ENCODE measurements at places on chromosomes 12 and 14. TPM values are rescaled to one million over a fixed set of nuclear protein-coding genes. Genes with fewer than 3 reads are reported as not detected.

Gene NRL
- total RNA-seq = 2.7 TPM

Gene NOS1
- 0.02 TPM for total RNA-seq

Gene MSI1
- total RNA-seq = 0.16 TPM

Gene PZP
- total RNA-seq = not detected

Gene BRAP
- 28.8 TPM for total RNA-seq

Gene KRT7
- total RNA-seq = 1.4 TPM

Gene PSMB11
- total RNA-seq = not detected

Gene TAS2R43
- not detected for total RNA-seq

Gene GPR84
- not detected for total RNA-seq

Gene TTC9
- 0.02 TPM for total RNA-seq

Gene SSTR1
- not detected for total RNA-seq

Gene KCNMB4
- 0.11 TPM for total RNA-seq

Gene EXOC3L4
- 5.4 TPM for total RNA-seq

Gene C1QL4
- total RNA-seq = 1.4 TPM

Gene NPC2
- total RNA-seq = 18.6 TPM
